ENCODE measurements at places on chromosomes 6 and 20.

DNA sequence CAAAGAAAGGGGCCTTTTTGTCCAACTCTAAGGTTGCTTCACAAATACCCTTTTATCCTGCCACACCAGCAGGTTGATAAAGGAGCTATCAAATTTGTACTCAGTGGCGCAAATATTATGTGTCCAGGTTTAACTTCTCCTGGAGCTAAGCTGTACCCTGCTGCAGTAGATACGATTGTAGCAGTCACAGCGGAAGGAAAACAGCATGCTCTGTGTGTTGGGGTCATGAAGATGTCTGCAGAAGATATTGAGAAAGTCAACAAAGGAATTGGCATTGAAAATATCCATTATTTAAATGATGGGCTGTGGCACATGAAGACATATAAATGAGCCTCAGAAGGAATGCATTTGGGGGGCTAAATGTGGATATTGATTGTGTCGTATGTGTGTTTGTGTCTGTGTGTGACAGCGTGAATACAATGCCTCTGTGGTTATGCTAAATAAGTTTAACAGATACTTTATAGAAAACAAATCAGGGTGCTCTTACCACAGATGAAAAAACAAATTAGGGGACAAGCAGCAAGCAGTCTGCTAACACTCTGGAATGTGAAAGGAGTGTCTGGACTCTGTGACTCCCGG lies 33.6 kb downstream of the HM13 start:
- DNase-seq, result no peak

- DNase-seq, result no peak
Observed at GRCh38 chr6:139531148-139532115, 157.0 kb upstream of the CITED2 start.

DNA sequence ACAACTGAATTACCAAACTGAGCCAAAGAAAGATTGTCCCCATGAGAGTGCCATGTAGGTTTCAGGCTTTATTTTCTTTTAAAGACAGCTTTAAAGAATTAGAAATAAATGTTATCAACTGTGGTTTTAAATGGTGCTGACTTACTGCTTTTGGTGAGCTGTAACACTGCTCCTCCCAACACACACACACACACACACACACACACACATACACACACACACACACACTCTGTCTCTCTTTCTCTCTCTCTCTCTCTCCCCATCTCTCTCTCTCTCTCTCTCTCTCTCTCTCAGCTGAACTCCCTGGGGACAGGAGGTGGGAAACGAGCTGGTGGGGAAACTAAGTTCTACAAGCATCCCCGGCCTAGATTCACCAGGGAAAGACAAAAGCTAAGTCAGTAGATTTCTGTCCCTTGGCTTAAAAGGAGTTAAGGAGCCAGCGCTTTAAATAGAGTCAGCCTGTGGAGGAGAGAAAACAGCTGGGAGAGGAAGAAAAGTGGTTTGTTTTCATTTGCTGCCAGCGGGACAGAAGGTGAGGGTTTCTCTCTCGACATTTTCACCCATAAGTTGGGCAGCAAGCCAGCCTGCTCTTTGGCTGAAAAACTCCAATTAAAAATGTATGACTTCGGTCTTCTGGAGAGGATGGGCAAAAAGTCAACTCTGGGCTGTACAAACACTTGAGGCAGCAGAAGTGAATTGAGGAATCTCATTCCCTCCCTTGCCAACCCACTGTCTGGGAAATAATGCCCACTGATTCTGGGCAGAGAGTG lies 27.4 kb downstream of the CBLN4 start:
- no peak for DNase-seq

DNA sequence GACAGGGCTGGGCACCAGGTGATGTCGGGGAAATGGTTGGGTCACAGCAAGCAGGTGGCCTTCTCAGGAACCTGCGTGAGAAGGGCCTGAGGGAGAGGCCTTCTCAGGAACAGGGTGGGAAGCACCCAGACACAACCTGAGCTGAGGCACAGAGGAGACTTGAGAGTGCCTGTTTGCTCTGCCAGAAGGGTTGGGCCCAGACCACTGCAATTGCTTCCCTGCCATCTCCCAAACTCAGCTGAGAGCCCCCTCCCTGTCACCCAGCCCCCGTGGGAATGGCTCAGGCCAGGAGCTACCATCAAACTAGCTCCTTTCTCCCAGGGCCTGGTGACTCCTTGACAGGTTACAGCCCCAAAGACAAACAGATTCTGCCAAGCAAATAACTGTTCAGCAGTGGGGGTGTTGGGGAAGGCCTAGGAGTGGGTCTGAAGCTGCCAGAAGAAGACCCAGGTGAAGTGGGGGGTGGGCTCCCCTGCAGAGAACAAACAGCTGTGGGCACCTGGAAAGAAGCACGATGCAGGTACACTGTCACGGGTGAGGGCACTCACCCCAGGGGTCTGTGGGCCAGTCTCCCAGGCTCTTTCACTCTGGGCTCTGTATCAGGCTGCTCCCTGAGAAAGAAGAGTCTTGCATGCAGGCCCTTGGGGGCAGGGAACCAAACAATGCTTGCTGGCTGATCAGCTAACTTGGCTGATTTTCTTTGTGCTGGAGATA lies 30.4 kb upstream of the SPDEF start:
- no peak for DNase-seq

DNA sequence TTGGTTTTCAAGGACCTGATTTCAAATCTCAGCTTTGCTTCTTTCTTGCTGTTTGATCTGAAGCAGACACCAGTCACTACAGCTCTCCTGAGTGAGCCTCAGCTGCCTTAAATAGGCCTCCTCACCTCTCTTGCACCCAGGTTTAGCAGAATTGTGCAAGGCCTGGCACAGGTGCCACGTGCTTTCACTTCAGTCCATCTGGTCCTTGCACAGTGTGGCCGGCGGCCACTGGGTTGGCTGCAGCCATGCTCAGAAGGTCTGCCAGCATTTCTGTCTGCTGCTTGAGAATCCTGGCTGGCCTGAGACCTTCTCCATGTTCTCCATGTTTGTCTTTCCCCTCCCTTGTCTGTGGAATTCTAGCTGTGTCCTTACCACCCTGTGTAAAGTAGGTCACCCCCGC lies 14.5 kb upstream of the DAAM2 start:
- no peak for DNase-seq

DNA sequence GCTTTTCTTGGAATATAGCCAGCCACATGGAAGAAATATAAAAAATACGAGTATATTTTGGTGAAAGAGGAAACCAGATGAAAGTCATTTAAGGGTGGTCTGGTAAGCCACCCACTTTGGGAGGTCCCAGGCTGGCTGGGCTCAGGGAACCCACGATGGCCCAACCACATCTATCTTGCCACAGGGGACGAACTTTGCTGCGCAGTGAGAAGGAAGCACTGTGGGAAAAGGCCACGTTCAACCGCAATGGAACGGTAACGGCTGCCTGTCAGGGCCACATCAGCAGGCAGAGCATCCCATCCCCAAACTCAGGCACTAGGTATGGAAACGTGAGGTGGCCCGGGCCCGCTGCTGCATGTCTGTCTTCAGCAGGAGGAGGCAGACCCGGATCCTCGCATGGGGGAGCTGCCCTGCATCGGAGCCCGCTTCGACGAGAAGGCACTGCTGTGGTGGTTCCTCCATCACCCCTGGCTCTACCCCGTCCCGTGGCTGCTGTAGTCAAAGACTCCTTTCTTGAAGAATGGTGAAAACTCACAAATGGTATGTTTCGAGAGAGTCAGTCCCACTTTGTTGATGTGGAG lies 300.4 kb downstream of the KIF16B start:
- no peak for DNase-seq

GRCh38 chr6:40138273-40138720 lies 204.0 kb upstream of the MOCS1 start:
- DNase-seq, result no peak

DNA sequence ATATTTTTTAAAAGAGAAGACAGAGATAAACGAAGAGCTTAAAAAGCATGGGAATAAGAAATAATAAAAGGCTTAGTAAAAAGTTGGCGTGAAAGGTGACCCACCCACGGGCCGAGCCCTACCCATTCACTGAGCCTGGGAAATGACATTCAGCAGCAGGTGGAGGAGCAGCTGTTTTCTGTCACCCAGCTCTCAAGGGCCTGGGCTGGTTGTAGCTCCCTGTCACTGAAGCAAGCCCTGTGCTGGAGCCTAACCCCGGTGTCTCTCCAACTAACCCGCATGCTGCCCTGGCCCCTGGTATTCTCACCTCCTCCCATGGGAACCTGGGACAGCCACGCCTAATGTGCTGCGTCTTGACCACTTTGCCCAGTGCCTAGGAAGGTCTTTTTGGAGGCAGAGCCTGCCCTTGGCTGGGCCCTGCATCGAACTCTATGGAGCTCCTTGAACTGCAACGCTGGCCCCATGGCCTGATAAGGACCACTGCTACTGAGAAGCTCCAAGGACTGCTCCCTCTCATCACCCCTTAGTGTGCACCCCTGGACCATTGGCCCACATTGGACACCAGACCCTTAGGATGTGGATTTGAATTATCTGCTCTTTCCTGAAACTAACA lies 68.8 kb upstream of the IYD start:
- DNase-seq, result no peak

DNA sequence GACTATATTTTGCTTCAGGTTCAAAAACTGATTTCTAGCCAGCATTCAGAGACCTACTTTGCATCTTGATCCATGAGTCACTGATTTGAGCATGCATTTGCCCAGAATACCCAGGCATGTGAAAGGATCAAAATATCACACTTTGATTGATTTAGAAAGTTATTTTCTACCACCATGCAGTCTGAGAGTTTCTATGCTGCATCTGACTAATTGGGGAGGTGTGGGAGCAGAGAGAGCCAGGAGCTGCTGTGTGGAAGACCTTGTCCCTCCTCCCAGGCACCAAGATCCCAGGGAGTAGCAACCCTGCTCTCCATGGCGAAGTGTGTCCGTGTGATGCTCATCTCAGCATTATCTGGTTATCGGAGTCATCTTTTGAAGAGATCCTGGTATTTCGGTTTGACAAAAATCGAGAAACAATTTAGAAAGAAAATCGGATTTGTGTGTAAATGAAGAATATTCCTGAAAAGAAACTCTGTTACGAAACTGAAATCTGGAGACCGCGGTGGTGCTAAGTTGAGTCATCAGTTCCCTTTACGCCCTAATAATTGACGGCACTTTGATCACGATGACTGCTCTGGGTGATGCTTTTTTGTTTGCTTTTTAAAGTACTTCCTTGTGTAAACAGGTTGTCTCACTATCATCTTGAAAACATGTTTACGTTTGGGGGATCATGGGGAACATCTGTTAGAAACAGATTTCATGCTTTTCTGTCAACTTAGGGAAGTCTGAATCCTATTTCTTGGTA lies 193.4 kb downstream of the BACH2 start:
- no peak for DNase-seq

GRCh38 chr20:46207793-46208192 lies 89.7 kb downstream of the CD40 start:
- no peak for DNase-seq

DNA sequence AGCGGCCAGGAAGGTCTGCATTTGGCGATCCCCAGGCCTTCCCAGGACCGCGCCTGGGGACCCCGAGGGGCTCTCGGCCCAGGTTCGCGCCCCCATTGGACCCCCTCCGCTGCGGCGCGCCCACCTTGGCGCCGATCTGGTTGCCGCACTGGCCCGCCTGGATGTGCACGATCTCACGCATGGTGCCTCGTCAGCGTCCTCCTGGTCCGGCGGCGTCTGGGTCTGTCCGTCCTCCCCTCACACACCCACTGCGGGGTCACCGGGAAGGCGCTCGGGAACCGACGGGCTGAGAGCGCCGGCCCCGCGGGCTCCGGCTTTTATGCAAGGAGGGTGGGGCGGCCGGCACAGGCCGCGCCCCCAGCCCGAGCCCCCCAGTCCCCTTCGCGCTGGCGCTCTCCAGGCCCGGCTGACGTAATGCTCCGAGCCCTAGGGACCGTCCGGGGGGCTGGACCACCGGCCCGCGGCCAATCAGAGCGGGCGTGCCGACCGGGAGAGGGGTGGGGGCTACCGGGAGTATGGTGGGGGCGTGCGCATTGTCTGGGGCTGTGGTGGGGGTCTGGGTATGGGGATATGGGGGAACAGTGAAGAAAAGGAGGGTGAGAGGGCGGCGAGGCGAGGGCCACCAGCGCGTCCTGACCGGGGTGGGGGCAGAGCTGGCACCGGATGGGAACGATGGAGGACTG lies at the start of gene TUBB2B:
TUBB2B (minus strand) TSS at position 291 of the 683 bp plus-strand sequence; CDS start at position 181, 110 bp downstream.
- no peak for DNase-seq

- no peak for DNase-seq
Observed at GRCh38 chr20:61316346-61316745, 64.3 kb downstream of the CDH4 start.

GRCh38 chr6:109987196-109987595 lies 9.1 kb downstream of the GPR6 start:
- DNase-seq, result no peak

DNA sequence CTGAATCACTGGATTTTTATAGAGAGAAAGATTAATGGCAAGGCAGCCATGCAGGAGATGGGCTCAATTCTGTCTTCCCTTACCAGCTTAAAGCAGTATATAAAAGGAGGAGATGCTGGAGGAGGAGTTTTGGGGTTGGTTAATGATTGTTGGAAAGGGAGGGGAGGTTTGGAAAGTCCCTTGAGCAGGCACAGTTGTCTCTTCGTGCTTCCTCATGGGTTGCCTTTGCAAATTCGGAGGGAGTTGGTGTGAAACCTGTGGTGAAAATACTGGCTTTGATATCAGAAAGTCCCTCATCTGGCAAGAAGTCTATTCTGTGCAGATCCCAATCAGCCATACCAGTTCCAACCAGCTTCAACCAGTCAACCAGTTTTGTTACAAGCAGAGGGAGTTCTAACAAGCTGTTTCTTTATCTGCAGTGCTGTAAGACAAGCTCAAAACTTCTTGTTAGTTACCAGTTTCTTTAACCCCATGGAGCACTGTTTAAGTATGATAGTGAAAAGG lies 107.0 kb downstream of the HIVEP1 start:
- no peak for DNase-seq

GRCh38 chr6:143164565-143165105 lies 103.9 kb downstream of the AIG1 start:
- no peak for DNase-seq

GRCh38 chr20:51021067-51022025 lies 1.6 kb downstream of the KCNG1 start:
- no peak for DNase-seq

DNA sequence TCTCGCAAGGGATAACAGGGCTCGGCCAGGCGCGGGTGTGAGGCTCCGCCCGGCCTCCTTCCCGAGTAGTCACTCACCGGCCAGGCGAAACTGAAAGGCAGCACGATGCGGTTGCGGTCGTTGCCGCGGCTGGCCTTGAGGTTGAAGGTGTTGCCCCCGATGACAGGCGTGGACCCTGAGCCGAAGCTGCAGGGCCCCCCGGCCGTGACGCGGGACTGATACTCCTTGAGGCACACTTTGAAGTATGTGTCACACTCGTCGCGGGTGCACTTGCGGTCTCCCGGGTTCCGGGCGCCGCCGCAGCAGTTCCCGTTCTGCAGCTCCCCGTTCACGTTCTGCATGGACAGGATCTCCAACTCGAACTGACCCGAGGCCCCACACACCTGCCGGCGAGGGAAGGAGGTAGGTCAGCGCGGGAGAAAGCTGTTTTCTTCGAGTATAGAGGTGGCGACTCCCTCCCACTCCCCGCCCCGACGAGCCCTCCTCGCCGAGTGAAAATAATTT lies 1.1 kb downstream of the JAG1 start:
- peak; percentile 12 for DNase-seq

GRCh38 chr6:8047541-8048292 lies 16.5 kb downstream of the BLOC1S5 start:
- no peak for DNase-seq

Measured in bone marrow (tissue), 2 donors.